ENCODE measurements at places on chromosomes 7 and 10.

- no peak for DNase-seq
Observed at GRCh38 chr10:31036209-31036608, 4.5 kb upstream of the ZNF438 start.

GRCh38 chr10:72274730-72275350, 1.1 kb downstream of the DDIT4 start:
- peak; percentile 77 for DNase-seq

GRCh38 chr10:69461243-69462025, 10.2 kb downstream of the TSPAN15 start:
- no peak for DNase-seq

DNA sequence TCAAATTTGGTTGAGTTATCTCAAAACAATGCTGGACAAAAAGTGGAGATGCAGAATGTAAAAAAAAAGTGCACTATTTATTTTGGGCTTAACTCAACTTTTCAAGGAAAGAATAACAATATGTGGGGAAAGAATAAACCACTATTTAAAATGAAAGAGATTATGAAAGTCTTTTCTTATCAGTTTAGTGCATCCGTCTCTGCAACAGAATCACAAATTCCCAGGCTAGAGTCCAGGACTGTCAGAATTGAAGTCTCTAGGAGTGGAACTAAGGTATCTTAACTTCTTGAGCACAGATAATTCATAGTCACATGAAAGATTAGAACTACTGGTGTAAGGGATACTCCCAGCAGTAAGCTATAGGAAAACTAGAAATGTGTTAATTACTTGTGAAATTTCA, 1200.3 kb upstream of the LRRN3 start:
- no peak for DNase-seq

GRCh38 chr7:366161-366803, 76.3 kb downstream of the FOXL3 start:
- no peak for DNase-seq

GRCh38 chr10:3828404-3829155, 43.6 kb upstream of the KLF6 start:
- peak; percentile 46 for DNase-seq

- DNase-seq: no peak
Observed at GRCh38 chr7:26675143-26675887, 189.1 kb downstream of the SKAP2 start.

- DNase-seq: no peak
Observed at GRCh38 chr10:26517141-26517867, 79.2 kb downstream of the APBB1IP start.

- no peak for DNase-seq
Observed at GRCh38 chr10:101816376-101816775, 1.9 kb downstream of the OGA start.

DNA sequence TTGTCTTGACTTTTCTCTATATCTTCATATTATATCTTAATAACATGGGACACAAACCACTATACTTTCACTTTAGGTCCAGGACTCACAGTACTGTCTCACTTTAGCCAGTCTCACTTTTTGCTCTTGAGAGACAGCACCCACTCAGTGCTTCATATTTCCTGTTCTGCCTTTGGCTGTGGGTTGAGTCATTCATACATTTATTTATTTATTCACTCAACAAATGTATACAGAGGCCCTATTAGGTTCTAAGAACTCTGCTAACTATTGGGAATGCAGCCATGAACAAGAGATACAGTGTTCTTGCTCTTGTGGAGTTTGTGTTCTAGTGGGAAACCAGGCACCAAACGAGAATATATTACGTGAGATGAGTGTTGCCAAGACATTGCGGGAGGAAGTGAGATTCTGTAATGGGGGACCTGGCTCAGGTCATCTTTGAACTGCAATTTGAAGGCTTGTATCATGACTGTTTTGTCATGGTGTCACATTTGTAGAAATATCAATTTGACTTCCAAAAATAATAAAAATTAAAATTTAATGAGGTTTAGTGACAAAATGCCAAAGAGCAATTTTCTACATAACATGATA, 190.1 kb downstream of the SDHAF3 start:
- DNase-seq: no peak

DNA sequence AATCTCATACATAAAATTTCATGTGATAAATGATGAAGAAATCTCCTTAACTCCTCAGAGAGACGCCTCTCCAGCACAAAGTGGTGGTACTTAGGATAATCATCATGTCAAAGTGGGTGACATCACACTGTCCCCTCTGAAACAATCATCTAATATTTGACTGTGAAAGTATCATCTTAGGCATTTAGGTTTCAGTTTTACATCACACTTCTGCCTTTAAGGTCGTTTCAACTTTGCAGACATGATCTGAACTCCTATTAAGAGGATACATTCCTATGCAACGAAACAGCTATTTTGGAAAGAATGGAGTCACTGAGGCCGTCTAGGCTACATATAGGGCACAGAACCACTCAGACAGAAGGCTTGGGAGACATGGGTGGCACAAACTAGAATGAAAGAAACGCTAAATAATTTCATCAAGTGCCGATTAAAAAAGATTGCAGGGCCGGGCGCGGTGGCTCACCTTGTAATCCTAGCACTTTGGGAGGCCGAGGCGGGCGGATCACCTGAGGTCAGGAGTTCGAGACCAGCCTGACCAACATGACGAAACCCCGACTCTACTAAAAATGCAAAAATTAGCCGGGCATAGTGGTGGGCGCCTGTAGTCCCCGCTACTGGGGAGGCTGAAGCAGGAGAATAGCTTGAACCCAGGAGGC, 2.0 kb downstream of the VOPP1 start:
- DNase-seq: no peak

- no peak for DNase-seq
Observed at GRCh38 chr7:153432063-153432462, 620.1 kb upstream of the DPP6 start.

DNA sequence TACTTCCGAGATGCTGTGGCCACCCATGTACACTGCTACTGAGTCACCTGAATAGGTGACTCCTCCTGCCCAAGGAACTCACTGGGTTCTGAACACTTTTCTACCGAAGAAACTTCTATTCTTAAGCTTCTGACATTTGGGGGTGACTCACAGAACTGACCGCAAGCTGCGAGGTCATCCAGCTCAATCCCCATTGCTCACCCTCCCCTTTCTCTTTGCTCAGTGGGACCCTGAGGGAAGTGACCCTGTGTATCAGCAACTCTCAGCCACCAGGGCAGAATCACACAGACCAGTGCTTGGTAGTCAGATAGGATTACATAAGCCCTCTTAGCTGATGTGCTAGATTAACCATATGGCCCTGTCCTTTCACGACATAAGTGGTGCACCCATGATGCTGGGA, 46.3 kb downstream of the INSYN2A start:
- no peak for DNase-seq

DNA sequence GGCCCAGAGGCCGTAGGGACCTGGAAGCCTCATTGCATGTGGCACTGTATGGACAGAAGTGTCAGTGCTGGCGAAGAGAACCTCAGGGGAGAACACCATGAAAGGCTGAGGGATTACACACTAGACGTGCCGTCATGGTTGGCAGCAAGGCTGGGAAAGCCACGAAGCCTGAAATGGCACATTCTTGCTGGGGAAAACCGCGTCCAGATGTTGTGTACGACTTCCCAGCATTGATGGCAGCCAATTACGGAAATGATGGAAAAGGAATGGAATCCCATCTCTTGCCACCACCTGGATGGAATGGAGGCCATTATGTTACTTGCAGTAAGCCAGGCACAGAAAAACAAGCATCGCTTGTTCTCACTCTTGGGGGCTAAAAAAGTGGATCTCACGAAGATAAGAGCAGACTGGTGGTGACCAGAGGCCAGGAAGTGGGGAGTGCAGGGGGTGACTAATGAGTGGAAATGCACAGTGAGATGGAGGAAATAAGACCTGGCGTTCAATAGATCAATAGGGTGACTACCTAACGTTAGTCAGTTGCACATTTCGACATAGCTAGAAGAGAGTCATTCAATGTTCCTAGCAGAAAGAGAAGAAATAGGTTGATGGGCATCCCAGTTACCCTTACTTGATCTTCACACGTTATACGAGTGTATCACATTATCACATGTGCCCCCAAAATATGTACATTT, 14.6 kb upstream of the PWWP2B start:
- DNase-seq: no peak

GRCh38 chr10:126239844-126240243, 148.4 kb downstream of the ADAM12 start:
- DNase-seq: no peak

DNA sequence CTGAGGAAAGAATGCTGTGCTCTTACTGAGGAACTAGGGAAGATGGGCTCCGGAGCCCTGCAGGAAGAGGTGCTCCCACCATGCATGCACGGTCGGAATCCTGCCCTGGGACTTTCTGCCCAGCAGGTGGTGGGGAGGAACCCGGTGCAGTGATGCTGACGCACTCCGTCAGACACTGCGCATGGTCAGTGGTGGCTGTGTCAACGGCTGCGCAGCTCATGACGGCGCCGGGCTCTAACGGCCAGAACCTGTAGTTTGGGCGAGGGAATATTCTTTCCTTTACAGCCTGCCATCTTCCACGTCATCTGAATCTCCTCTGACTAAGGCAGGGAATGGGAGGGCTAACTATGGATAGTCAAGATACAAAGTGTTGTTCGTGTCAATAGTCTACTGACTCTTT, 189.2 kb upstream of the MGMT start:
- no peak for DNase-seq

Measured in stimulated activated CD4-positive, alpha-beta T cell treated with anti-CD3 and anti-CD28 coated beads, Interleukin-4, amount 100 ng/mL, for 1 hour (primary cell).